Globus pallidus (tissue), 1 donor: ENCODE measurements at places on chromosomes 7 and 10.

DNA sequence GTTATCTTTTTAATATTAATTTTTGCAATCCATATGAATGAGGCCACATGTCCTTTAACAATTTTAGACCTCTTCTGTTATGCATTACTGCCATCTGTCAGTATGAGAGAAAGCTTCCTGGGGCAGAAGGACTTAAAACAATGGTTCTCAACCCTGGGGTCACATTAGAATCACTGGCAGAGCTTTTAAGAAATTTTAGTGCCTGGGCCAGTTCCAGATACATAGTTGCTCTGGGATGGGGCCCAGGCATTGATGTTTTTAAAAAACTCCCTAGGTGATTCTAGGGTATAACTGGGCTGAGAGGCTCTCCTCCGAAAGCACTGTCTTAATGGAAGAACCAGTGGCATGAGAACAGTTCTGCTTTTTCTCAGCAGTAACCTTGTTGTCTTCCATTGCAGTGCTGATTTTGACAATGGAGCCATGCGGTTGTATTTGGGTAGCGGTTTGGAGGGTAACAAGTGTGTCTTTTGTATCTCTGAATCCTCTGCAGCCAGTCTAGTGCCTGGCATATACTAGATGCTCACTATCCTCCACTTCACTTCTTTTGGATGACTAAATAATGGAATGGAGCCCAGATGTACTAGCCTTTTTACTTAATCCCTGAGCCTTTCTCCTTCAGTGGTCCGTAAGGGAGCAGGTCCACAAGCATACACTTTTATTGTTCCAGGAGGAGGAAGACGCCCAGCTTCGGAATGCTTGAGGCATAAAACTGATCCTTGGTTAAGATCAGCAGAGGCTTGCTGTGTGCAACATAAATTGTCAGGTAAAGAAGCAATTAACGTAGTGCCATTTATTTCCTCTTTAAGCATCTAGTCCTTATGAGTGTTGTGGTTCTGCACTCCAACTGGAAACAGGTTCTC is 227.1 kb downstream of the AUTS2 start:
- DNase-seq, result peak; percentile 37

GRCh38 chr10:129773359-129773990 is 190.6 kb downstream of the EBF3 start:
- DNase-seq, result no peak

DNA sequence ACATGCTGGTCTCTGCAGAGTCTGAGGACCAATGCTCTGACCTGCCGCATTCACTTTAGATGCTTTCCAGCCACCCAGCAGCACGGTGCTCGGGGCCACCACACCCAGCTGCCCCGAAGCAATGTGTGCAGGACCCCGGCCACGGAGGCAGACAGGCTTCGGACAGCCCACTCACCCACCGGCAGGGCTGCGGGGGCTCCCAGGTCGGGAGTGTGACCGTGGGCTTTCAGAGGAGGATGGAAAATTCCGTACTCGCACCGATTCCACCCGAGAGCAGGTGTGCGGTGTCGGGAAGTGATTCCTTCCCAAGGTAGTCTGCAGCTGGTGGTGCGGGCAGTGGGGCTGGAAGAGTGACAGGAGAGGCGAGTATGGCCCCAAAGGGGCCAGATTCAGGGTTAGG is 190.9 kb downstream of the DNAJB6 start:
- DNase-seq, result no peak

DNA sequence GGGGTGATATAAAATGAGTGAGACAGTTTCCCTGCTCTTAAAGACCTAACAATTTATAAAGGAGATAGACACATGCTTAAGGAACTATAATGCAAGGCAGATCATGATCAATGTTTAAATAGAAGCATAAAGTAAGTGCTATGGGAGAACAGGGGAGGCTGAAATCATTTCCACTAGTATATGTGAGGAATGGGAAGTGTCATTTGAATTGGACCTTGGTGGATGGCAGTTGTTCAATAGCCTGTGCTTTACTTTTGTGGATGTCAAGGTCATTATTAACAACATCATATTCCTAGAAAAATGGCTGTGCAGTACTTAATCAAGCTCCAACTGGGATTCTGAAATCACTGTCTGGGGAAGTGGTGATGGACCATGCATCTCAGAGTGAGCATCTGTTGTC is 14.7 kb downstream of the NPY start:
- DNase-seq, result no peak
